A673 (cell line): ENCODE measurements at places on chromosomes 4 and X.

DNA sequence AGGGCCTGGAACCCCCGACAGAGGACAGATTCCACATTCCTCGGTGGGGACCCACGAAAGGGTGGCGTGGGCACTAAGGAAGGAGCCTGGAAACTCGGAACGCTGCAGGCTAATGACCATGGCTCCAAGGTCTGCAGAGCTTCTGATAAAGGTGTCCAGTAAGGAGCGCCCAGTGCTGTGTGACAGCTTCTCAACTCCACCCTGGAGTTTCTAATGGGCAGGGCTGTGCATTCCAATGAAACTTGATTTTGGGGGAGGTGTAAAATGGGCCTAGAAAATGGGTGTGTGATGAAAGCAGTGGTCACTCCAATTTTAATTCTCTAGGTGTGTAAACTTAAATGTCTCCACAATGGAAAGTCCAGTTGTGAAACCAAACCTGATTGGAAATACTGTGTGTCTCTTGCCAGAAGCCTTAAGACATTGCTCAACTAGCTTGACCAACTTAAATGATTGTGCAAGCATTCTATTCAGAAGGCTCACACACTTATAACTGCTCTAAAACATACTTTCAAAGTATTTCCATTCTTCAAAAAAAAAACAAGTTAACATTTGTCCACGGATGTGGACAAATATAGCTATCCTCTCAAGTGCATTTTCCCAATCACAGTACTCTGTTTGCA lies 52.1 kb downstream of the XAGE2 start:
- DNase-seq: no peak

DNA sequence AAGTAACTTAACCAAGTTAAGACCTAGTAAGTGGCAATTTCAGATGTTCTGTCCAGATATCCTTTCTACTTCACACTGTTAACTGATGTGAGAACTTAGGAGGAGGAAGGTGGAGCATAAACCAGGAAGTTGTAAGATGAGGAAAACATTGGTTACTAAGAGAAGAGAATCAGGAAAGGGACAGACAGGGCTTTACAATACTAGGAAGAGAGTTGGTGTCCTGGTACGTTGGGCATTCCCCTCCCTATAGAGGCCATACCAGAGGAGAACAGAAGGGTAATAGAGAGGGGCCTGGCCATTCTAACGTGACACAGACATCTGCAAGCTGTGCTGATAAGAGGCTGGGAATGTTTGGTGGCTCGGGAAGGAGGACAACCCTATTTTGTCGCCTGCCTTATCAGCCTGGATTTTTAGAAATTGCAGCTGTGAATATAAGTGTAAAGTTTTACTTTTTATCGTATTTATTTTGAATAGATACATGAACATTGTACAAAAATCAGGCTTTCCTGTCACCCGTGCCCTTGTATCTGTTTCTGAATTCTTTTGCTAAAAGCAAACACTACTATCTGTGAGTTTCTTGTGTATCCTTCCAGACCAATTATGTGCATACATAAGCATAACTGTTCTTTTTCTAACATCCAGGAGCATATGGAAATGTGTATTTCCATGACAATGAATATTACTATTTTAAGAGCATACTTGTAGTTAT lies 53.5 kb upstream of the HPRT1 start:
- no peak for DNase-seq

- peak; percentile 60 for DNase-seq
These were observed 702 bp upstream of the CDKN2AIP start for GRCh38 chr4:183443655-183444213.

GRCh38 chrX:140744085-140744484 lies 34.5 kb downstream of the LINC00632 start:
- DNase-seq: no peak

- DNase-seq: peak; percentile 76
These were observed 30.0 kb upstream of the ANXA5 start for GRCh38 chr4:121726642-121727268.

DNA sequence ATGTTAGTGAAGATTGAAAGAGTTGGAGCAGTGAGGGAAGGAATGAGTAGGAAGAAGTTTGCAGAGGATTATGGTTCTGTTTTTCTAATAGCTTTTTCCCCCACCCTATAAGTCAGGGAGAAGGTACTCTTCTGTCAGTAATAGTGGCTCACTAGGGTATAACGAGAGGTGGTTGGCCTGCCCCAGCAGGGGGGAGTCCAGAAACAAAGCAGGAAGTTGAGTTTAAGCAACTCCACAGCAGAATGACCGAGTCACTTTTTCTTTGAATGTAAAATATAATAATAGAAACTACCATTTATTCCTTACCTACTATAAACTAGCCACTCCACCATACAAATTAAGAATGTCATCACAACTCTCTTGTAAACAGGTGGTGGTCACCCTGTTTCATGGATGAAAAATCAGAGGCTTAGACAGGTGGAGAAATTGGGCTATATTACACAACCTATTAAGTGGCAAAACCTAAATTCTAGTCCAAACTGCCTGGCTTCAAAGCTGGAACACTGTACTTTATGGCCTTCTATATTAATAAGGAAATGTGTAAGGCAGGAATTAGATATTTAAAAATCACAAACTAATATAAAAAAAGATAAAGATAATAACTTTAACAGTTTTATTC lies 21.9 kb downstream of the AP1AR start:
- DNase-seq: no peak

GRCh38 chrX:10217198-10217597 lies 60.4 kb downstream of the CLCN4 start:
- DNase-seq: peak; percentile 5

DNA sequence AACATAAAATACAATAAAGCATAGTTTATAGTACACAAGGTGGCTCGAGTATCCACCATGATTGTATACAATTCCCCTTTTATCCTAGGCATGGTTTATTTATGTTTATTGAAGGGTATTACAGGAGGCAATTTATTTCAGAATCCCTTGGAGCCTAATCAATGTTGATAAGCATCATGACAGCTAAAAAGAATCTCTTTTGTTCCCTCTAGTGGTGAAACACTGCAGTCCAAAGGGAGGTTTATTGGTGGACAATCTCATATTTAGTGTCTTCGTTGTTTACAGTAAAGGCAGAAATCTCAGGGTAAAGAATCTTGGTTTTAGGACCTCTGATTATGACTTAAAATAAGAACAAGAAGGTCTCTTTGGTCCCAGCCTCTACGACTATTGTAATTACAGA lies 1712.5 kb downstream of the C4orf33 start:
- DNase-seq: peak; percentile 70

- no peak for DNase-seq
These were observed 94.9 kb downstream of the ADRA2C start for GRCh38 chr4:3860913-3861636.

- no peak for DNase-seq
These were observed 223.6 kb downstream of the PCDH10 start for GRCh38 chr4:133372699-133373098.

DNA sequence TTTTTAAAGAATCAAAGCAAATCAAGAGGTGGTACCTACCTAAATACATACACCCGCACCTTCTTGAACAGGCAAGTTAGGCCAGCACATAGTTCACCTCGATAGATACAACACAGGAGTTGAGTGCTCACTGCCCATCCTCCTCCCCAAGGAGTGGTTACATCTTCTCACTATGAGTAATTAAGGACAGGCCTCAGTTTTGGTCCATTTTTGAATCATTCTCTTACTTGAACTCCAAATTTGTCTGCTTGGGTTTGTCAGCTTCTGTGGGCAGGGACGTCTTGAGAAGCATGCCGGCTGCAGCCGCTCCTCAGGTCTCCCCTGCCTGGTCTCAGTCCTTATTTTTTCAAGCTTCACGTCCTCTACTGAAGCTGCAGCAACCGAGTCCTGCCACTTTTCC lies 190.6 kb upstream of the RBPJ start:
- no peak for DNase-seq

- no peak for DNase-seq
These were observed 45.6 kb downstream of the FHL1 start for GRCh38 chrX:136192839-136193414.
